ENCODE measurements at places on chromosomes 7 and 10. TPM values are rescaled to one million over a fixed set of nuclear protein-coding genes. Genes with fewer than 3 reads are reported as not detected.

Gene LMBR1
- 123 TPM for total RNA-seq

Gene ZNF804B
- total RNA-seq, result not detected

Gene STEAP2
- total RNA-seq, result not detected

Gene NSUN6
- total RNA-seq, result 29.0 TPM

Gene CLDN15
- total RNA-seq, result 13.7 TPM

Gene ARHGEF5
- not detected for total RNA-seq

Gene ABCB1
- not detected for total RNA-seq

Gene HOXA9
- not detected for total RNA-seq

Gene FAS
- total RNA-seq, result 91.9 TPM

Gene MCMBP
- 25.8 TPM for total RNA-seq

Gene UPK3BL2
- 49.4 TPM for total RNA-seq

Gene TBX20
- total RNA-seq, result not detected

Gene PLXDC2
- not detected for total RNA-seq

Gene LRRN3
- not detected for total RNA-seq

Gene HTR7
- not detected for total RNA-seq

Gene NME8
- not detected for total RNA-seq

Gene GCK
- not detected for total RNA-seq

Data from Karpas-422 (cell line).